ENCODE measurements at places on chromosomes 4 and X.

DNA sequence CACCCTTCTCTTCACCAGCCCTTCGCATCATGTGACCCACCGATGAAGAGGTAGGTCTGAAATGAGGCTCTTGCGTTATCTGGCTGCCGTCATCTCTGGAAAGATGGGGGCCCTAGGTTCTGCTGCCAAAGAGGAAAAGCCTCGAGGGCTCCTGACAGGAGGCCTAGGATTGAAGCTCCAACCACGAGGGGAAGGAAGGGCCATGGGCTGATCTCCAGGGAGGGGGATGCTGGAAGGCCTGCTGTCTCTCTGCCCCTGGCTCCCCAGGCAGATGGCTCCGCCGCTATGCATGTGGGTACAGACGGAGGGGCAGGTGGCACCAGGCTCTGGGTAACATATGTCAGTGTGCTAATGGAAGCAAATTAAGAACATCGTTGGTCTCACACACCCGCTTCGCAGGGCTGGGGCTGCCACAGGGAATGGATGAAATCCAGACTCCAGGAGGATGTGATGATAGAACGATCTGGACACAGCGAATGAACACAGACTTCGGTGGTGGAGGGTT is 44.9 kb downstream of the AFAP1 start:
- DNase-seq, result no peak

DNA sequence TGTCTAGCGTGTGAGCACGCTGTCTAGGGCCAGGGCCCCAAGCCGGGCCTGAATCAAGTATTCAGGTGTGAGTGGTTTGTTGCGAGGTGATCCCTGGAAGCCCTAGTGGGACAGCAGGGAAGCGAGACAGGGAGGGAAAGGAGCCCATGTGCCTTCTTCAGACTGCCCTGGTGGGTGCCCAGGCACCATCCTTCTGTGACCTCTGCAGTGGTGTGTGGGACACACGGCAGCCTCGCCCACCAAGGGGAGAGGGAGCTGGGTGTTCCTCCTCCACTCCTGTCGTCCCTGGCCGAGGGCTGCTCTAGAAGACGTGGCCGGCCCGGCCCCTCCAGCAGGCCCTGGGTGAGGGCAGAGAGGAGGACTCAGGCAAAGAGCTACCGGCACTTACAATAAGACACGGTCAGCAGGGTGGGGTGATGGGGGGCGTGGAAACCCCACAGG is 47.4 kb downstream of the HTRA3 start:
- no peak for DNase-seq

DNA sequence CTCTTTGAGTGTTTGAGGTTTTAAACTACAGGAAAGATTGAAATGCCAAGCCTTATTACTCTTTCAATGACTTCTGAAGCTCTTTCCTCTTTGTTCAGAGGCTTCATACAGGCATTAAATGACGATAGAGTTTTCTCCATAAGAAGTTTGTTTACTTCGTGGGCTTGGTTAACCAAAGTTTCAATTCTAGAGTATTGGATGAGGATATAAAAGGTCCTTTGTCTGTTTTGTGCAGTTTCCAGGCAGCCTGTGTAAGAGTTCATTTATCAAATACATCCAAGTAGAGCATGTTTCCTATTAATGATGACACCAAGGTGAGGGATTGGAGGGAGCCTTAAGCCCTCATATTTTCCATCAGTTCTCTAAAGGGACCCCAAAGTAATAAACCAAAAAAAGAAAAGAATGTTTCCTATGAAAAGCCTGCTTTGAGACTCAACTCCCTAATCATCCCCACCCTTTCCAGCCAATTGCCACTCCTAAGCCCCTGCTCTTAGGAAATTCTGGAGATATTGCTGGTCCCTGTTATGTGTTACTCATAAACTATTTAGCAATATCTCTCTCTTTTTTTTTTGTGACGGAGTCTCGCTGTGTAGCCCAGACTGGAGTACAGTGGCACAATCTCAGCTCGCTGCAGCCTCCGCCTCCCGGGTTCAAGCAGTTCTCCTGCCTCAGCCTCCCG is 106.2 kb upstream of the IL13RA1 start:
- DNase-seq, result no peak

GRCh38 chr4:84932462-84932861 is 34.0 kb downstream of the WDFY3 start:
- DNase-seq, result no peak

GRCh38 chr4:169263791-169264392 is 6.9 kb downstream of the SH3RF1 start:
- DNase-seq, result no peak

All from Right ventricle myocardium inferior (tissue), 1 donor.